ENCODE measurements at places on chromosomes 4 and X.

GRCh38 chrX:43559644-43560043 is 96.5 kb upstream of the MAOA start:
- DNase-seq, result no peak

- DNase-seq, result no peak
Observed at GRCh38 chr4:1471443-1472147, 65.4 kb upstream of the NKX1-1 start.

DNA sequence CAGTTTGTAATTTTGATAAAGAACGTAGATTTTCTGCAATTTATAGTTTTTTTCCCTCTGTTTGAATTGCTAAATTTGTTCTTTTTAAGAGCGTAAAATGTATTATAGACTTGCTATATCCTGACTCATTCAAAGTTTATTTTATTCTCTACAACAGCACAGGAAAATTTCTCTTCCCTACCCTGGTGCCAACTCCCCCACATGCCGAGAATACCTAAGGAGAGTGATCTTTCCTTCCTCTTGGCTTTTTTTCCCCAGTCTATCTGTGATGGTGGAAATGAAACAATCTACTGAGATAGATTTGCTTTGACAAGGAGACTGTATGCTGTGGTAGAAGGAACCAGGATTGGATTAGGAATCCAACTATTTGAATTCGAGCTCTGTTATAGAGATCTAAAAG is 271.6 kb downstream of the TLL1 start:
- no peak for DNase-seq

- no peak for DNase-seq
Observed at GRCh38 chrX:134377537-134377936, 82.4 kb upstream of the HPRT1 start.

GRCh38 chrX:107154787-107155620 is 36.4 kb upstream of the RBM41 start:
- no peak for DNase-seq

- DNase-seq, result no peak
Observed at GRCh38 chr4:1047976-1048772, 36.7 kb downstream of the FGFRL1 start.

DNA sequence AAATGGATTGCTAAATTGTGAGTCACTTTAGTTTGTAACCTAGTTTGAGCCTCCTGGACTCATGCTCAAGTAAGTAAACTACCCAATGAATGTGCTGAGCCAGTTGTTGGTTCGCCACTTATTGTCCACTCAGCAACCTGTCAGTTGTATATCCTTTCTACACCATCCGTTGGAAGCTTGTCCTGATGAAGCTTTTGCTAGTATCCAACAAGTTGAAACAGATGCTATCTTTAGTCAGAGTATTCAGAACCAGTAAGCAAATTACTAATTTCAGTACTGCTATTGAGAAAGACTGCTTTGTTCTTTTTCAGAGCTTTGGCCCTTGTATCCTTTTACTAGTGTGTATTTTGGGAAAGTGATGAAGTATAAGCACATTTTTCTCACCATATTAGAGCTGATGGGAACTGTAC is 4.3 kb upstream of the NAA15 start:
- no peak for DNase-seq

DNA sequence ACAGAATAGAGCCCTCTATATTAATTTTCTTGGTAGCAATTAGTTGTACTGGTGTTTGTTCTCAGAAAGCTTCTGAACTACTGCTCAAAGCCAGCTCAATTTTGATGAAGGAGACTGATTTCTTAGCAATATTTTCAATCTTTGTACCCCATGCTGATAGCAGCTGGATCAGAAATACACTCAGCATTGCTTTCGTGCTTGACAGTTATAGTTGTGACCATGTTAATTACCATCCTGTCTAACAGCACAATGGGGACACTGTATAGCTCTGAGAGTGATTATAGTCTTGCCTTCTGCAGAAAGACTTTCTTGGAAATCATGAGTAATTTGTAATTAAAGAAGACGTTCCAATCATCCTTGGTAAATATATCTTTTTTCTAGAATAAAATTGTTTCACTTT is 79.7 kb upstream of the GNPDA2 start:
- DNase-seq, result no peak

DNA sequence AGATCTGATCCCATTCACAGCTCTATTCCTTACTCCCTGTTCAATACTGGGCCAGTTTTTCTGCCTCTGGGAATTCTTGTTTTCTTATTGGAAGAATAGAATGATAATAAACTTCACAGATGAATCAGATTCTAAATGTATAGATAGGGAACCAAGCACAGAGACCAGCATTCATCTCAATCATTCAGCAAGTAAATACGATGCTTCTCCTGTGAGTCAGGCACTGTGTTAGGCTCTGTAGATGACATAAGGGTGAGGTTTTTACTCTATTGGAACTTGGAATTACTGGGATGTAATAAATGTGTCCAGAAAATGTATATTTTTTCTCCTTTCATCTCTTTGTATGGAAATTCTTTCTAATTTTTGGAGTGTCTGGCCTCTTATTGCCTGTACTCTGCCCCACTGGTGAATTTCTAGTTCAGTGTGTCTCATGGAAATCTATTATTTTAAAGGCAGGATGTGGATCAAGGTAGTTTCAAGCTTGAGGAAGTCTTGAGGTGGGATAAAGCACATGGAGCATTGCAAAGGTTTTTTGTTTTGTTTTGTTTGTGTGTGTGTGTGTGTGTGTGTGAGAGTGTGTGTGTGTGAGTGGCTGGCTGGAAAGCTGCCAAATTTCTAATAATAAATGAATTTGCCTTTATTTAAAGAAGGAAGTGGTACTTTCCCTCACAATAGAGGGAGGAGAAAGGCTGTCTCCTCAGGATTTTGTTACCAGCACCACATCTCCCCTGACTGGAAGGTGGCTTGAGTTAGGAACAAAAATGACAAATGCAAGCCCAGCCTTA is 117.9 kb upstream of the HS3ST1 start:
- DNase-seq, result no peak

GRCh38 chrX:127574829-127575228 is 477.4 kb downstream of the ACTRT1 start:
- no peak for DNase-seq

All from stimulated activated CD8-positive, alpha-beta memory T cell treated with anti-CD3 and anti-CD28 coated beads, Interleukin-7, amount 100 ng/mL, for 48 hours (primary cell).